ENCODE measurements at places on chromosomes 2 and 18.

- no peak for DNase-seq
Measured at GRCh38 chr2:127637725-127638252, 8.2 kb upstream of the GPR17 start.

DNA sequence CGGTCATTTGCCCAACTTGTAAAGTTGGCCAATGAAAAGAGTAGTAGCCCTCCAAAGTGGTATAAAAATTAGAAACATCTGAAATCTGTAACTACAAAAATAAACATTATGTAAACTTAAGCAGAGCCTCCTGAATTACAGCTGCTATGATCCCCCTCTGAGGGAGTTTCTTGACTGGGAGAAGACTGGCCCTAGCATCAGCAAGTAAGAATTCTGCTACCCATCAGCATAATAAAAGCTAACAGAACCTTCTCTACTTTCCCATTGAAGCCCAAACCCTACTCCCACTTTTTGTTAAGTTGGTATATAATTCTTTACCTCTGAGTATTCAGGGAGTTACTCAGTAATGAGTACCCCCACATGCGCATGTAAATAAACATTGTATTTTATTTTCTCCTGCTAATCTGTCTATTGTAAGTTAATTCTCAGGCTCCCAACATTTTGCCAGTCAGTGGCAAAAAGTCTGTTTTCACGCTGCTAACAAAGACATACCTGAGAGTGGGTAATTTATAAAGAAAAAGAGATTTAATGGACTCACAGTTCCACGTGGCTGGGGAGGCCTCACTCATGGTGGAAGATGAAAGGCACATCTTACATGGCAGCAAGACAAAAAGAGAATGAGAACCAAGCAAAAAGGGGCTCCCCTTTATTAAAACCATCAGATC, 71.3 kb downstream of the MYL12B start:
- no peak for DNase-seq

GRCh38 chr2:180577567-180577966, 402.8 kb upstream of the UBE2E3 start:
- DNase-seq: no peak

DNA sequence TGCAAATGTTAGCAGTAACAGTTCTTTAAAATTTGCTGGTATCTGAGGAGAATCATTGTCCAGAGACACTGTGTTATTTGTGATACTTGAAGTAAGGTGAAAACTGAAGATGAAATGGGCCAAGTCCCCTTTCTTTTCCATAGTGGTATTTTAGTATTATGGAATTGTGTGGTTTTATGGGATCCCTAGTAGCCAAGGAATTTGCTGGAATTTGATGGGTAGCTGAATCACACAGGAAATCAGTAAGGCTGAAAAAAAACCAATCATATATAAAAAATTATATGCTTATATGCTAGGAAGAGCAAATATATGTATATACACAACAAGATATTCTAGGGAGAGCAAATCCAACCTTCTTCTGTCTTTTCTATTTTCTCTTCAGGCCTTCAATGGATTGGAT, 54.2 kb upstream of the TACR1 start:
- DNase-seq: no peak

DNA sequence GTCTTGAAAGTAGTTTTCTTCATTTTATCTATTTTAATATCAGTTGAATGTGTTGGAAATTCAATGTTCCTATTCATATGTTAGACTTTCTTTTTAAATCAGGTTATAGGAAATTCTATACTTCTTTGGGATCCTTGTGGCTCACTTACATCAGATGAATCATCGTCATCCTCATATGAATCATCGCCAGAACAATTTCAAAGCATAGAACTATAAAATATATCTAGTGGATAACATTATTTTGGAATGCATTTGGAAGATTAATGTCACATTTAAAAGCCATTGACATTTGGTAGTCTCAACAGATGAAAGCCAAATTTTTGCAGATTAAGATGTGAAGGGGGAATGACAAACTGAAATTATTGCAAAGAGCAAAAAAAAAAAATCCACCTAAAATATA, 94.1 kb downstream of the FAM161A start:
- DNase-seq: no peak

DNA sequence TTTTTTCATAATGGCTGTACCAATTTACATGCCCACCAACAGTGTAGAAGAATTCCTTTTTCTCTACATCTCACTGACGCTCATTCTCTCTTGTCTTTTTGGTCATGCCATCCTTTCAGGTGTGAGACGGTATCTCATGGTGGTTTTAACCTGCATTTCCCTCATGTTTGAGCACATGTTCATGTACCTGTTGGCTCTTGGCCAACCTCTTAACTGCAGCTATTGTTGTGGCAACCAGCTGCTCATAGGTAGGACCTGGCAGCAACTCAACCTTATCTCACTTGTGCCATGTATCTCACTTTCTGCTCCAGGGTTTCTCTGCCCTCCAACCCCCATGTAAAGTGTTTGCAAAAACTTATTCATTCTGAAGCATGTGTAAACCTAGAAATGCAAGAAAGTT, 167.5 kb downstream of the UPP2 start:
- no peak for DNase-seq

GRCh38 chr2:173590276-173590861, 235.7 kb downstream of the CDCA7 start:
- no peak for DNase-seq

DNA sequence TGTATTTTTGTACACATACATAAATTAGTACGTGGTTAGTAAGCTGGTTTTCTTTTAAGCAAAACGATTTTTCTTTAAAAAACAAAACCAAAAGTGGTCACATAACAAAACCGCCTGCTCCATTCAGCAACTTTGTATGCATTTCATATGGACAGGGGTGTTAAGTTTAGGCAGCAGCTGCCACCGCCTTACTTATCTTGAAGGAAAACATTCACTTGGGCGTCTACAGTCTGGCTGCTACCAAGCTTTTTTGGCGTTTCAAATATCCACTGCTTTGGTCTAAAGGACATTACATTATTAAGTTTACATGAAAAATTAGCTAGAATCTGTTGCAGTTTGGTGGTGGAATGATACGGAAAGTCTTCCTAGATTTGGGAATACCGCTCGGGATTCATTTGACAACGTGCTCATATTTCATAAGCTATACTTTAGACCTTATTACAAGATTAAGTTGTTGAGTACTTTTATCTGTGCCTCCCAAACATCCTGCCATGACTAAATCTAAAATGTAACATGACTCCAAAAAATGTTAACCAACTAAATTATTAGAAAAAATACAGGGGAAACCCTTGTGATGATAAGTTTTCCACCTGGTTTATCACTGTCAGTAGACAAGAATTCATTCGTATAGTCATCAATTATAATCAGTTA, 214.8 kb downstream of the NEDD4L start:
- no peak for DNase-seq

- no peak for DNase-seq
Measured at GRCh38 chr2:128380961-128381938, 62.6 kb upstream of the HS6ST1 start.

DNA sequence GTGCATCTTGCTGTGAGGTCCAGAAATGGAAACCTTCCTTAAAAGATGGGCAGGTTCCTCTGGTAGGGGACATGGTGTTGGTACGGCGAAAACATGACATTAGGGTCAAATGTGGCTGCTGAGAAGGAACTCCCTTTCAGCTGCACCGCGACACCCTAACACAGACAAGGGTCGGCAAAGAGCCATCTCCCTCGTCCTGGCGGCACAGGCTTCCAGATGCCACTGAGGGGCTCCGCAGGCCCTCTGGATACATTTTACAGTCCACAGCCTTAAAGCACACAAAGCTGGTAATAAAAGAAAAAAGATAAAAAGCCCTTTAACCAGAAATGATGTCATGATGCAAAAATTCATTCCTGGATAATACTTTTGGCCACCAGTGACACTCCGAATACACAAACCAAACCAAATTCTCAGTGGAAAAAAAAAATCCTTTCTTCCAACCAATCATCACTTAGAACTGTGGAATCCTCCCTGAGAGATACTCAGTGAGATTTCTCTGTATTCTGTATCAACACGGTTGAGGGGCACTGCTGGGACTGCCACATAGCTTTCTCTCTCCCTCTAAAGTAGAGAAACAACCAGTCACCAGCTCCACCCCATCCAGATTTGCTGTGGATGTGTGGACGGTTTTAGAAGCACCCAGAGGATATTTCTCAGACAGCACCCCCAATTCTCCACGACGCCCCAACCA, 174.8 kb downstream of the HDAC4 start:
- no peak for DNase-seq

DNA sequence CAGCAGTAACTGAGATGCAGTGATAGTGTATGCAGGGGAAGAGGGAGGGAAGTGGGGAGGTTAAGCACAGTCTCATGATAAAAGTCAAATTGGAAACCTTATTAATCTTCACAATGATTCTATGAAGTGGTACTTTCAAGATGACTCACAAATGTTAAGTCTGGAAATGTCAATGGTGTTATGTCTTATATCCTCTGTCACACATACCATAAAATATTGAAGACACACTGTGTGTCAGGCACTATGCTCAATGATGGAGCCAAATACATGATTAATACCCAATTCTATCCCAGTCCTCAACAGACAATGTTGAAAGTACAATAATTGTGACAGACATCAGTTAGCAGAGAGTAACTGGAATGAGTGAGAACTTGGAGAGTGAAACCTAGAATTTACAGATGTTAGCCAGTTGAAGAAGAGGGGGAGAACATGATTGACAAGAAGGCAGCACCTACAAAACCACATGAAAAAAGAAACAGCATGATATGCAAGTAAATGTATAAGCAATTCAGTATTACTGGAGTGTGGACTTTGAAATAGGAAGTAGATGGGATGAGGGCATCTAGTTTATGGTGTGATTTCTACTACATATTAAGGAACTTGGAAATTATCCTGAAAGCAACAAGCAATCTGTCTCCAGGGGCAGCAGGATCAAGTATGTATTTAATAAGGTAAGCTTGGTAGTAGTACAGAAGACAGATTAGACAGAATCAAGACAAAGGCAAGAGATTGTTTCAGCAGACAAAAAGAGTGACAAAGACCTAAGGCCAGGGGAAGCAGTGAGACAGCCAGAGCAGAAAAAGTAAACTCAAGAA, 107.6 kb downstream of the STRN start:
- DNase-seq: no peak

DNA sequence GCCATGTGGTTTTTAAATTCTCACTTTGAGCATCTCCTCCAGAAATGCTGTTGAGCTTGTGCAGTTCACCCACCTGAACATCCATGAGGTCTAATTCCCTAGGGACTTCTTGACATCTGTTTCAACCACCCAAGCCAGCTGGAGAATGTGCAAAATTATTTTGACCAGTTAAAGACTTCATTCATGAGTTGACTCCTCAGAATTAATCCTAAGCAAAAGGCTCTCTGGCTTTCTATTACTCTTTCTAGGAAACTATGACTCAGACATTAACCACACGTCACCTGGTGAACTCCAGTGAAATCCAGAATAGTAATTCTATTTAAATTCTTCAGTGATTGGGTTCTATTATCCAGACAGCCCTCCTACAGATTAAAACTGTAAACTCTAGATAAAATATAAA, 247.5 kb downstream of the NBAS start:
- no peak for DNase-seq

GRCh38 chr2:223644136-223644535, 42.0 kb upstream of the SCG2 start:
- no peak for DNase-seq

GRCh38 chr18:43777636-43778304, 500.5 kb upstream of the SYT4 start:
- DNase-seq: no peak

GRCh38 chr2:214807653-214808052, 1.8 kb downstream of the BARD1 start:
- no peak for DNase-seq

- DNase-seq: no peak
Measured at GRCh38 chr2:75589391-75590105, 28.8 kb upstream of the EVA1A start.

- DNase-seq: no peak
Measured at GRCh38 chr2:60516383-60516811, 37.1 kb downstream of the BCL11A start.

DNA sequence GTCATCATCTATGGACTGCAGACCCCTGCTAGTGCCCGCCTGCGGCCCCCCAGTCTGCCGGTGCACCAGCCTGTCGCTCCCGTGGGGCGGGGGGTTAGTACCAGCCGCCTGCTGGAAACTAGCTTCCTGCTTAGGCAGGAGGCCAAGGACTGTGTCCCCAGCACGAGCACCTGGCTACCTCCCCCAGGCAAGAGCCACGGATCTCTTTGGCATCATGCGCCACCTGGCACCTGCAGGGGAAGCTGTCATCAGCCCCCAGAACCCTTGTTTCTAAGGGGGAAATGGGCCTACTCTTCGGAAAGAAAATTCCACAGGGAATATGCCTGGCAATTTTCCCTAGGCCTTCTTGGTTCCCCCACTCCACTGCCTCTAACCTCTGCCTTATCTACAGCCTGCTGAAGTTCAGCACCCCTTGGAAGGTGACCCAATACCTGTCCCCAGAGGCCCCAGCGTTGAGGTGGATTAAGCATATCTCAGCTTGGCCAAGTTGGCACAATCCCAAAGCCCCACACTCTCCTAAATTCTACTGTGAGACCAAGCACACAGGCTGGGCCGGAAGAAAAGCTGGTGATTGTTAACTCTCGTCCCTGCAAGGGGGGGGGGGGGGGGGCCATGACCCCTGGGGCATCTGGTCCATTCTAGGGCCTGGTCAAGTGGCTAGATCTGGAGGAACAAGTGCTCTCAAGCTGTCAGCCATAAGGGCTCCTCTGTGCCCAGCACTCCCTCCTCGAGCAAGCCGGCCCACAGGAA, 62.0 kb upstream of the POMC start:
- DNase-seq: no peak

GRCh38 chr2:209523041-209523740, 99.3 kb downstream of the MAP2 start:
- DNase-seq: no peak

DNA sequence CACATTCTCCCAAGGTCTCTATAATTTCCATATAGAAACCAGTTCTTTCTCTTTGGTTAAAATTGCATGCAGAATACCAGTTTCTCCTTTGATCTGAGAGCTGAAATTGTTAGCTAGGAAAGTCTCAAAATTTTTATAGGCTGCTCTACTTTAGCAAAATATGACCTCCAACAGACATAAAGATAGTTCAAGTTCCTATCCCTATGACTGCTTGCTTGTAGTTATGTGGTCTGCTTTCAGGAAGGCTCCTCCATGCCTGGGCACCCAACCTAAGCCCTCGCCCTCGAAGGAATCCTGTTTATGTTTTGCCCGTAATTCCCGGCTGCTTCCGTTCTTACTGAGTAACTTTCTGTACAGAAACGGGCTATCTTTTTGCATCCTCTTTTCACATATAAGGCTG, 28.0 kb upstream of the LTBP1 start:
- DNase-seq: no peak

DNA sequence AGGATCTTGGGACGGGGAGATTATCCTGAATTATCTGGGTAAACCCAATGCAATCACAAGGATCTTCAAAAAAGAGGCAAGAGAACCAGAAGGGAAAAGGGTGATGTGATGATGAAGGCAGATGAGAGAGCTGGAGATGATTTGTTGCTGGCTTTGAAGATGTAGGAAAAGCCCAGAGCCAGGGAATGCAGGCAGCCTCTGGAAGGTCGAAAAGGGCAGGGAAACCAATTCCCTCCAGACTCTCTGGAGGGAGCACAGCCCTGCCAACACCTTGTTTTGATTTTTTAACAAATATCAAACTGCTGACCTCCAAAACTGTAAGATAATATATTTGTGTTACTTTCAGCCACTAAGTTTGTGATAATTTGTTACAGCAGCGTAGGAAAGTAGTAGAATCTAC, 48.9 kb upstream of the IL1R2 start:
- no peak for DNase-seq

Data from caudate nucleus (tissue), 63 donors.